Astrocyte of the spinal cord (primary cell): ENCODE measurements at places on chromosomes 2 and 18.

GRCh38 chr18:72843743-72844142, 24.0 kb downstream of the NETO1 start:
- DNase-seq = no peak

- DNase-seq = peak; percentile 16
Measured at GRCh38 chr18:46706968-46707367, 49.9 kb downstream of the ST8SIA5 start.

GRCh38 chr2:164933671-164934189, 21.6 kb downstream of the SLC38A11 start:
- no peak for DNase-seq

DNA sequence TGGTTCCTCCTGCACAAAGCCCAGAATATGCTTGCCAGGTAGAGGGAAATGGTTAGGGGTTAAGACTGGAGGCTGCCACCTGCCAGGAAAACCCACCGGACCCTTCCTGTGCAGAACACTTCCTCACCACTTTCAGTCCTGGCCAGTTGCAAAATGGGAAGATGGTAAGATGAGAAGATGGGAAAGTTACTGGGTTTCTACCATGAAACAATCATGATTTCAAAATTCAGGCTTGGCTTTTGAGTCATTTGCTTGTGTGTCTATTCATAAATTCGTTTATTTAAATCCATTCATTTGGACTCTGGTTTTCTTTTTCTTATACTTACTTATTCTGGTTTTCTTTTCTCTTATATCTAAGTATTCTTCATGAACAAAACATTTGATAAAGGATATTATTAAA, 7.2 kb downstream of the BMP10 start:
- no peak for DNase-seq

DNA sequence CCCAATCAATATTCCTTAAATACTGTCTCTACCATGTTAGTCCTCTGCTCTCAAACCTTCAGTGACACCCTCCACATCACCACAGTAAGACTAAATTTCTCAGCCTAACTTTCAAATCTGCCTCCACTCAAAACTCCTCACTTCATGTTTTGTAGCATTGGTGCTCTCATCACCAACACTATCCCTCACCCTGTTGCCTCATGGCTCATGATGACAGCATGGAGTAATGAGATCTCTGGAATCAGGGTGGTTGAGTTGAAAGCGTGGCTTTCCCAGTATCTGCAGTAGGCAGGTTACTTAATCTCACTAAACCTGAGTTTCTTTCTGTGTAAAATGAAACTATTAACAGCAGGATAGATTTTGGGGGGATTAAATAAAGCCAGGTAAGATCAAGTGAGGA, 621.4 kb downstream of the NYAP2 start:
- DNase-seq = no peak

GRCh38 chr2:190535586-190535985, 1.1 kb upstream of the NEMP2 start:
- no peak for DNase-seq

DNA sequence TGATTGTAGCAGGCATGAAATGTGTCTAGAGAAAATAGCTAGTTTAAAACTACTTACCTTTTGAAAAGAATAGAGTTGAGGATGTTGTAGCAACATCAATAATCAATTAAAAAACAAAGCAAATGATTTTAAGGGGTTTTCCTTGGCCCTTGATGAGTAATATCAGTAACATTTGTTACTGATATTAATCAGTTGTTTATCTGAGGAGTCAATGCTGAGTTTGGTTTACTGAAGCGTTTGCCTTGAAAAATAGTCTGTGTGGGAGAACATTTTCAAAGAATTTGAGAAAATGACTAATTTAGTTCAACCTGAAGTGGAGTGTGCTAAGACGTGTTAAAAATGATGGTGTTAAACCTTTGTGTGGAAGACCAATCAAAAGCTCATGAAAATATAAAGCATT, 9.3 kb downstream of the PTH2R start:
- no peak for DNase-seq

DNA sequence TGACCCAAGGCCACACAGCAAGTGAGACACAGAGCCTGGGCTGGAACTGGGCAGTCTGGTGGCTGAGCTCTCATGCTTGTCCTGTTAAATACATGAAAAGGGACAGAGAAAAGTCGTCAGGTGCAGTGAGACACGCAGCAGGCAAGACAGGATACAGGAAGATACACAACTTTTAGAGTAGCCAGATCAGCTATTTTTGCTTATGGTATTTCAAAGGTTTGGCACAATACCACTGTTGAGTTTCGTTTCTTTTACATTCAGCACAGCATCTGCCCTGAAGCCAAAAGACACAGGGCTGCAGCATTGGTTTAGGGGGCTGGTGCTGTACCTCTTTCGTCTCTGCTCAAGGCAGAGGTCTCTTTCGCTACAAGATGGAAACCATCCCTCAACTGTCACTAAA, 14.0 kb downstream of the FHL2 start:
- DNase-seq = no peak

DNA sequence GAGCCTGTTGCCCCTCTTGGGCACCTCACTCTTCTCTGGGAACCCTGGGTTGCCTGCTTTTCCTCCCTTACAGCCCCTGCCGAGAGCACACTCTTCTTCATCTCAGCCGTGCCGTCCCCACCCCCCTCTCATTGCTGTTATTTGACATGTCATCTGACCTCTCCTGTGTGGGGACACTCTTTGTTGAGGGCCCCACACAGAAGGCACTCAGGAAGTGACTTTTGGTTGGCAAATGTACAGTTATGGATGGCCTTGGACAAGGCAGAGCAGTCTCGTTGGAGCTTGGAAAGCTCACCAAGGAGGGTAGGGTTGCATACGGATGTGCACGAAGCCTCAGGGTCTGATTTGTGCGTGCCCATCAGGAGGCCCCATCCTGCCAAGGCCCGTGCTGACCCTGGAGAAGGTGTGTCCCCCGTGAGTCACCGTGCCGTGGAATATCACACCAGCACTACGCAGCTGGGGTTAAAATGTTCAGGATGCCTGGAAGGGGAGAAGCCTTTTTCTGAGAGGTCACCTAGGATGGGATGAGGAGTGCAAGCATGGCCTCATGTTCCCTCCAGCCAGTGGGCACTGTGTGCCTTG, 93.9 kb downstream of the CTIF start:
- no peak for DNase-seq

DNA sequence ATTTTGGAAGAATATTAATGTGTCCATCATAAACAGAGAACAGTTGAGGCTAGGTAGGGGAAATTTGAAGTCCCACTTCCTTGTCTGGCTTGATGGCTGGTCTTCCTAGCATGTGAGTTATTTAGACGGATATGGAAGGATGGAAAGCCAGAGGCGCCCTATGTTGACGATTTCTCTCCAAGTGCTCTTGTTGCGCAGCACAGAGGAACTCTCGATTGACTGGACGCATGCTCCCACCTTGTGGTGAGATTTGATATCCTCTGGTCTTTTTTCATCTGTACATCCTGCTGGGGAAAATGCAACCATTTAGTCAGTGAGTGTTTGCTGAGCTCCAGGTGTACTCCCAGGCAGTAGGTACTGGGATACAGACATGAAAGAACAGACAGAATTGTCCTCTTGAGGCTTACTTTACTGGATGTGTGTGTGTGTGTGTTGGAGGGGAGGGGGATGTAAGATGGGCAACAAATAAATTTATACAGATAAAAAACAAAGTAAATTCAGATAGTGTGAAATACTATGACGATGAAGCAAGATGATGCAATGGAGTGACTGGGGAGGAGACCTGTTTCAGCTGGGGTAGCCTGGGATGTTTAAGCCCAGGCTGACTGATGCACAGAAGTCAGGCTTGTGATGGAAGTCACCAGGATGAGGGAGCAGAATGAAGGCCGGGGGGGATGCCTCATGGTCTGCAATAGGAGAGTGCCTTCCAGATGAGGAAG, 137.2 kb downstream of the TRIM43 start:
- peak; percentile 89 for DNase-seq
